Caudate nucleus (tissue), 63 donors: ENCODE measurements at places on chromosomes 16 and 17.

- no peak for DNase-seq
Observed at GRCh38 chr16:54926166-54926838, 4.4 kb upstream of the IRX5 start.

DNA sequence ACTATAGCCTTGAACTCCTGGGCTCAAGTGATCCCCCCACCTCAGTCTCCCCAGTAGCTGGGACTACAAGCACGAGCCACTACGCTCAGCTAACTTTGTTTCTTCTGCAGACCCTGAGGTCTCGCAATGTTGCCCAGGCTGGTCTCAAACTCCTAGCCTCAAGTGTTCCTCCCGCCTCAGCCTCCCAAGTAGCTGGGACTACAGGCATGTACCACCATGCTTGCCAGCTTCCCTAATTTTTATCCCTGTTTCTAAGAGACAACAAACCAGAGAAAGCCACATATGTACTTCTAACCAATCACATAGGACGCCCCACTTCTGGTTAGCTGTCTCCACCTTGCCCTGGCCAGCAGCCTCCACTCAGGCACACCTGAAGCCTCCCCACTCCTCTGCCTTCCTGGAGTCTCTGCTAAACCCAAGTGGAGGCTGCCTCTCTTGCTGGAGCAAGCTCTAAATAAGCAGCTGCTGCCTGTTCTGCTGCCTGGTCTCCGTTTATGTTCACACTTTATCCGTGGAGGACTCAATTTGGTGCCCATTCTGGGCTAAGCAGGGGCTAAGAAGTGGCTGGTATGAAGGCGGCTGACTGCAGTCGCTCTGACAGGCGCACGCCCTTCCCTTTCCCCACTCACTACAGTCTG is 24.7 kb downstream of the NSMCE1 start:
- DNase-seq, result no peak

- DNase-seq, result no peak
Observed at GRCh38 chr17:11144358-11145233, 96.4 kb upstream of the SHISA6 start.

DNA sequence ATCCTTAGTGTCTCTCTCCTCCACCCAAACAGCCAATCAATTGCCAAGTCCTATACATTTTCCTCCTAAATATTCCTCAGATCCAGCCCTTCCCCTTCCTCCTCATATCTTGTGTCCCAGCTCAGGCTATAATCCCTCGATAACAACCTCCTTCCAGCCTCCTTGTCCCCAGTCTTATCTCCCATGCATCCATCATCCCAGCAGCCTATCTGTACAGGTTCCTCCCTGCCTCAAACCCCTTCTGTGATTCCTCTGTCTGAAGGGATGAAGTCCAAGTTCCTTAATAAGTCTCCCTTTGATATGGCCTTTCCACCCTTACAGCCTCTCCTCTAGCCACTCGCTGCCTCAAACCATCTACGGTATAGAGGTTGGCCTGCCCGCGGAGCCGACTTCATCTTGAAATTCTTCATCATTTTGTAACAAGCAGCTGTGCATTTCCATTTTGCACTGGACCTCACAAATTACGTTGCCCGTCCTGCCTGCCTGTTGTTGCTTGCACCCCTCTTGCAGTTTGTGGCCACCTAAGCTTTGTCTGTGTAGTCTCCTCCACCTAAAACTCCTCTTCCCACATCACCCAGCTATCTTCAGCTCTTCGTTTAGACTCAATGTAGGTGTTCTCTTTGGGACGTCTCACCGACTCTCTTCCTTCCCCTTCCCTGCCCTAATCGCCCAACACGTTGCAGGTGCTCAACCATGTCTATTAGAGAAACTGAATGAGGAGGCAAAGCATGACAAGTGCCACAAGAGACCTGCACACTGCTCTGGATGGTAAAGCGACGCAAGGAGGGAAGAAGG is 786 bp upstream of the CDK5RAP3 start:
- DNase-seq, result no peak

GRCh38 chr17:4142107-4142900 is 526 bp downstream of the ZZEF1 start:
- no peak for DNase-seq

DNA sequence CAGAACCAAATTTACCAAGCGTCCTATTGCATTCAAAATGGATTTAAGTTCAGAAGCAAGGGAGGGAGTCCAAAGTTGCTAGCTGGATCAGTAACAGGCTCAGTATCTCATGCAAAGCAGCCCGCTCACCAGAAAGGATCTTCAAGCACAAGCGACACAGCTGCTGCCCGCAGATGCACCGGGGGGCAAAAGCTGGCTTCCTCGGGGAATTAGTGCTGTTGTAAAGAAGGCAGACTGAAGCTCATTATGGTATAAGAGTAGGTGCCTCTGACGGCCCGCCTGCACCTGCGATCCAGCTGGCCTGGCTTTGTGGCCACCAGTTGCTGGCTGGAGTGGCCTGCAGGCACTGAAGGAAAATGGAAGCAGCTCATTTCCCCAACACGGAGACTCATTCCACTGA is 128.4 kb upstream of the RCVRN start:
- DNase-seq, result no peak

DNA sequence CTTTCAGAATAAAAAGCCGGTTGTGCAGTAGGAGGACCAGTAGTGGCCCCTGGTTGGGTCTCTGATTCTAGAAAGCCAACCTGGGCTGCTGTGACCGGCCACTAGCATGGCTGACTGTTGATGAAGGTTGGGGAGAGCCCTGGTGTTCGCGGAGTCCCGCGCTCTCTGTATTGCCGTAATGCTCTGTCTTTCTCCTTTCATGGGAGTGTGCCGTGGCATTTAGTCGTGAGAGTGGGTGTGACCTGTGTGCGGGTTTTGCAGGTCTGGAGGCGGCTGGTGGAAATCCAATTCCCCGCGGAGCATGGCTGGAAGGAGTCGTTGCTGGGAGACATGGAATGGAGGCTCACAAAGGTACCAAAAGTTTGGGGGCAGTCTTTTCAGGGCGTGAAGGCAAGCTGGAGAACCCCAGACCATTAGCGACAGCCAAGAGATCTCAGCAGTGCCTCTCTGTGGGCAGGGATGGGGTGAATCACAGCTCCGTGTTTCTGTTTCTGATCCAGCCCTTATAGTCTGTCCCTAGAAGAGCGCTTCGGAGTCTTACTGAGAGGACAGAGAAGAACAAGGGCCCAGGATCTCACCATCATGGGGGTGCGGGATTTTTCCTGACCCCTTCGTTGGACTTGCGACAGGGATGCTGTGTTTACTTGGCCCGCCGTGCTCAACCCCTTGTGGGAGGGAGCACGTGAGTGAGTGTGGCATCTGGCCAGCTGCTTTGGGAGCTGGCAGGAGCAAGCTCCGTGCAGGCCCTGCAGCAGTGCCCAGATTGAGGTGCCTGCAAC is 56.5 kb downstream of the RNF213 start:
- no peak for DNase-seq

DNA sequence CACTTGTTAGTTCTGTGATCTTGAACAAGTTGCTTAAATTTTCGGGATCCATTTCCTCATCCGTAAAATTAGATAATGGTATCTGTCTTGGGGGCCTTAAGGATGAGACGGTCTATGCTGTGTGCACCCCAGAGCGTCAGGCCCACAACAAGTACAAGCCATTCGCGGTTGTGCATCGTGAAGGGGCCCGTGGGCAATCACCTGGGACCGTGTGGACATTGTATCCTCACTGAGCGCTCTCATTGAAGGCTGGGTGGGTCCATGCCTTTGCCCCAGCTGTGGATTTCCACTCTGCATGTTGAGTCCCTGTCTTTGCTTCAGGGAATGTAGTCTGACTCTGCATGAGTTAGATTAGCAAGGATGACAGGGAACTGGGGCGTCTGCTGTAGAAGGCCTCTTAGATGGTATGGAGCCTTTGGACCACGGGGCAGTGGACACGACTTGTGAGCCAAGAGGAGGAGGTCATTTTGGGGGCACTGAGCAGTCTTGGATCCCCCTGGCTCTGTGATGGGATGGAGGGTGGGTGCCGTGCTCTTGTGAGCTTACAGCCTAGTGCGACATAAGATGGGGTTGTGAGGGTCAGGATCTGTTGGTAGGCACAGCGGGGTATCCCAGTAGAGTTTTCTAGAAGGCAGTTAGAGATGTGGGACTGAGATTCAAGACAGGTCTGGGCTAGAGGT is 89.5 kb downstream of the SNX29 start:
- no peak for DNase-seq

DNA sequence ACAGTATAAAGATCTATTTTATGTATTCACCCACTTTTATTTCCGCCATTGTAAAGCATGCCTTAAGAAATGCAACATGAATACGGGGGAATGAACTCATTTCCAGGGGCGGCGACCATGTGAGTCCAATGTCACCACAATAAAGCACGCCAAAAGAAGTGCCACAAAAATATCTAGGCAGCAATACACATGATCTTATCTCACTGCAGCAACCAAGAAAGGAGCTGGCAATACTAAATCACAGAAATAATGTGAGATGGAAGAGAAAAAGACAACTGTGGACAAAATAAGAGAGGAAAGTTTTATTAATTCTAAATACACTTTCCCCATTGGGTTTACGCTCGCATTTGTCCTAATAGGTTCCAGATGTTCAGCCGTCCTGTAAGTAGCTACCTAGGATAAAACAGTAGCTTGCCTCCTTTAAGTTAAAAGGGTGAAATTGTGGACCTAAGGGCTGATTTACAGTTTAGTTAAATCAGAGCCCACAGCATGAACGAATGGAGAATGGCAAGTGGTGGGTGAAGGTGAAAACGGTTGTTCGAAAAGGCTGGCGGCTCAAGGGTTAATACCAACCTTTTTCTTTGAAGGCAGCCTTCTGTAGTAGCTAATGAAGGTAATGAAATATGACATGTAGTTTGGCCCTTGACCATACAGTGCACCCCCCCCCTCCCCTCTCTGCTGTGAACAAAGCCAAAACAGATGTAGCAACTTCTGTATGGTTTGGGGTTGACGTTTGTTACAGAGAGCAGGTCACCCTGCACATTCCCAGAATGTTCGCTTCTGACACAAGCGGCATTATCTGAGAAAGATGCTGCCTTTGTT is 504.2 kb upstream of the PSMD7 start:
- no peak for DNase-seq

DNA sequence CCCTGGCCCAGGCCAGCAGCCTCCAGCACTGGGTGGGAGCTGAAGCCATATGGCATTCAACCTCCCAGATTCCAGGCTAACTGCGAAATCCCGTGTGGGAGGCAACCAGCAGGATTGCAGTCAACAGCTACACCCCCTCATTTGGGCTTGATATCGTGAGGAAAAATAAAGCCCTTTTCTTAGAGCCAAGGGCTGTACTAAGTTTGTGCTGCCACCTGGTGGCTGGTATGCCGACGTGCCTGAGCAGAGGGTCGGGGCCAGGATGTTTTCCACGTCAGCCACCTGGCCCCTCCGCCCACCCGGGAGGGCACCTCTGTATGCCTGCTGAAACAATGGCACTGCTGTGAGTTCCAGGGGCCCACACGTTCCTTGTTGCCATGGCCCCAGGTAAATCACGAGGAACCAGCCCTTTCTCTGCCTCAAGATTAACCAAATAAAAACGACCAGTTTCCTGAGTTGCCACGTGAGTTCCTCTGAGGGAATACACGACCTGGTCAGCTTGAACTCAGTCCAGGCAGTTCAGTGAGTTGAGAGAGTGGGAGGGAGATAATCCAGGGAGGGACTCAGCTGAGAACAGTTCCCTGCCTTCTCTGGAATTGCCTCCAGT is 9.0 kb downstream of the TMEM98 start:
- no peak for DNase-seq

DNA sequence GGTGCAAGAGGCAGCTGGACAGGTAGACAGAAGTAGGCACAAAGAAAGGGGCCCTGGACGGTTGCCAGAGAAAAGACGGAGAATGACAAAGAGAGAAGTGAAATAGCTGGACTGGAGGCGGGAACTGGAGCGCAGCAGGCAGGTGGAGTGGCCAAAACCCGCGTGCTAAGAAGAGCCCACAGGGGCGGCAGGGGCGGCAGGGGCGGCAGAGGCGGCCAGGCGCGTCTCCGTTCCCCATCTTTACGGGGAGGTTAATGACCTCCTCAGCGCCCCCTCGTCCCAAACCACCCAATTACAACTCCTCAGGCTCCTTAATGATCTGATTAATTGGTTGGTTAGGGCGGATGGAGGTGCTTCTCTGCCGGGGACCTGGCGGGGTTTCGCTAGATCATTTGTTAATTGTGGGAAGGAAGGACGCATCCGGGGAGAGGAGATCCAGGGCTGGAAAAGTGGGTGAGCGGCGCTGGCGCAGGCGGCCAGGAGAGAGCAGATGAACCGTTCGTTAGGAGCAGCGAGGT is 15.4 kb upstream of the HOXB9 start:
- DNase-seq, result no peak

- DNase-seq, result no peak
Observed at GRCh38 chr17:56898874-56899273, 15.0 kb downstream of the TRIM25 start.

GRCh38 chr16:32116080-32116479 is 137.0 kb upstream of the TP53TG3D start:
- DNase-seq, result no peak

- DNase-seq, result no peak
Observed at GRCh38 chr17:45747911-45748310, 36.2 kb upstream of the CRHR1 start.

- no peak for DNase-seq
Observed at GRCh38 chr17:4986403-4986802, 1.1 kb downstream of the CAMTA2 start.

GRCh38 chr16:73872856-73873255 is 423.8 kb upstream of the PSMD7 start:
- DNase-seq, result no peak

DNA sequence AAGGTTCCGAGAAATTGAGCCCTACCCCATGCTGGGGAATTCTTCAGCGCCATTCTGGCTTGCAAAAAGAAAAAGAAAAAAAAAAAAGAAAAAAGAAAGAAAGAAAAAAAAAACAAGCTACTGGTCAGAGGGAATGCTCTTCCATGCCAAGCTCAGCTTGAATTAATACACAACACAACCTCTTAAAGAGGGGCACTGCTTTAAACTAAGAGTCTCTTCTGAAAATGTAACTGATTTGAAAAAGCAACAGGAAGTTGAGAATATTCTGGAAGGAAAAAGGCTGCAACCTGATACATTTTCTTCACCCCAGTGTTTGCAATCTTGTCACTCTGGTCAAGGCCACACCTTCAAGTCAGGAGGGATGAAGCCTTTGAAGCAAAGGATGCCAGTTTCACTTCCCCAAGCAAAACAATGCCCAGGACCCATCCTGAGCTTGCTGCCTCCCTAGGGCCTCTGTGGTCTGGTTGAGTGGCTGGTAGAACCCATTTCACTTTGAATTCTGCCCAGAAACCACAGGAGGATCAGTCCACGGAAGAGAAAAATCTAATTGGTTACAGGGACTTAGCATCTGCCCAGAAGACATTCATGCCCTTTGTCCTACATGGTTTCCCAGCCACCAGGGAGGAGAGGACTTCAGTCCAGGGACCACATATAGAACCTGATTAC is 389.7 kb downstream of the SOX9 start:
- no peak for DNase-seq

DNA sequence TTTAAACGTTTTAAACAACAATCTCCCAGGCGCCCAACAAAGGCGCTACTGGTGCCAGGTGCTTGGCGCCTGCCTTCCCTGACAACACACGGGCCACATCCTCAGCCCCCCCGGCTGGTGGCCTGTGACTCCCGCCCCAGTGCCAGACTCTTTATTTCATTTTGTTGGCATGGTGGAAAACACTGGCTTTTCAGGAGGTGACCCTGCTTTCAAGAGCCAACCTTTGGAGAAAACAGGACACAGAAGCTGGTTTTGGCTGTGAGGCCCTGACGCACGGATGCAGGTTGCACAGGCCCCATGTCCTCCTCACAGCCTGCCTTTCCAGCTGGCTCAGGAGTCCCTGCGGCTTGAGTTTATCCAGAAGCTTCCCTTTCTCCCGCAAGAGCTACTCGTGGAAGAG is 100.0 kb downstream of the METRNL start:
- no peak for DNase-seq
